ENCODE measurements at places on chromosomes 6 and 20. TPM values are rescaled to one million over a fixed set of nuclear protein-coding genes. Genes with fewer than 3 reads are reported as not detected.

The APOBEC2 gene
- not detected for total RNA-seq

The ZNF334 gene
- 8.2 TPM for total RNA-seq

The EPPIN gene
- not detected for total RNA-seq

The PRRT1 gene
- total RNA-seq = 2.8 TPM

The HSPA12B gene
- total RNA-seq = 7.0 TPM

The TUBB1 gene
- 0.16 TPM for total RNA-seq

The PLCB1 gene
- total RNA-seq = 12.2 TPM

DNA sequence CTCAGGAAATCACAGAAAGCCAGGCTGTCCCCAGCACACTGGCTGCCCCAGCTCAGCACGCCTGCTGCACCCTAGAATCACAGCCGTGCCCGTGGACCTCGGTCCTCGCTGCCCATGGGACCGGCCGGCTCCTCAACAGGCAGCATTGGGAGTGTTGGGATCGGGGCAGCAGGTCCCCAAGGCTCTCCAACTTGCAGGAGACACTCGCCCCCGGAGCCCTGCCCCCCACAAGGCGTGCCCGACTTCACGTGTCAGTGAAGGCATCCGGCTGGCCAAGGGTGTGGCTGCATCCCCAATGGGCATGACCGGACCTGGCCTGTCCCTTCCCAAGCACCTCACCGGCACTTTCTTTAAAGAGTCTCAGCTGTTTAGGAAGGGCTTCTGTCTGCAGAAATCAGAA lies 3.0 kb upstream of the NTSR1 start:
- no peak for DNase-seq

GRCh38 chr20:10316582-10316981 lies 98.0 kb downstream of the SNAP25 start:
- no peak for DNase-seq

GRCh38 chr6:43855247-43855646 lies 85.2 kb downstream of the VEGFA start:
- DNase-seq = no peak

GRCh38 chr20:54510541-54511129 lies 35.2 kb downstream of the DOK5 start:
- DNase-seq = peak; percentile 82

DNA sequence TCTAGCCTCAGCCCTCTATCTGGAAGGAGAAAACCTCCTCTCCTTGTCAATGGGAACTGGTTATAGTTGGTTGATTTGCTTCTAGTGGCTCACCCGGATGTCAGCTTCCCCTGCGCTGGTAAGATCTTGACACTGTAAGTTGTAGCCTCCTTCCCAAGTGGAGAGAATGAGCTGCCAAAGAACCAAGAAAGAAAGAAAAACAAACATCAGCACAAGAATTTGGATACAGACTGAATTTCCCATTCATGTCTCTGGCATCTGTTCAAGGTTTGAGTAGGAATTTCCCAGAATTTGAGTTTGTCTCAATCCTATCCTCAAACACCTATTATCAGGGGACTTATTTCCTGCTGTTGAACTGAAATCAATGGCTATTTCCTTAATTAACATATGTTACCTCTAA lies 44.1 kb downstream of the ELOVL2 start:
- DNase-seq = no peak

GRCh38 chr6:118932421-118932820 lies 2.5 kb downstream of the MCM9 start:
- no peak for DNase-seq

DNA sequence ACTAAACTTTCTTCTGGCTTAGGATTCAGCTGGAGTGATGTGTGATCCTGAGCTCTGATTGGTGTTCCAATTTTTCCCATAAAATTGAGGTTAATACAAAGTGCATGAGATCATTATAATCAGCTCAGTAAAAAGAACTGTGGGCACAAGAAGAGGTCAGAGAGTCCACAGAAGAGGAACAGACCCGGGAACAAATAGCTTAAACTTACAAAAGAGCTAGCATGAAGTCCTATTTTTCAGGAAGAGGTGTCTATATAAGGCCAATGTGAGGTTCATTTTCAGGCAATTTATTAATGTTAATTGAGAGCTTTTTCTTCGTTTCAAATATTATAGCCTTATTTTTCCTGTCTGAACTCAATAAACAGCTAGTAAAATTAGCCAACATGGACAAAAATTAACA lies 26.9 kb upstream of the STX11 start:
- DNase-seq = no peak

DNA sequence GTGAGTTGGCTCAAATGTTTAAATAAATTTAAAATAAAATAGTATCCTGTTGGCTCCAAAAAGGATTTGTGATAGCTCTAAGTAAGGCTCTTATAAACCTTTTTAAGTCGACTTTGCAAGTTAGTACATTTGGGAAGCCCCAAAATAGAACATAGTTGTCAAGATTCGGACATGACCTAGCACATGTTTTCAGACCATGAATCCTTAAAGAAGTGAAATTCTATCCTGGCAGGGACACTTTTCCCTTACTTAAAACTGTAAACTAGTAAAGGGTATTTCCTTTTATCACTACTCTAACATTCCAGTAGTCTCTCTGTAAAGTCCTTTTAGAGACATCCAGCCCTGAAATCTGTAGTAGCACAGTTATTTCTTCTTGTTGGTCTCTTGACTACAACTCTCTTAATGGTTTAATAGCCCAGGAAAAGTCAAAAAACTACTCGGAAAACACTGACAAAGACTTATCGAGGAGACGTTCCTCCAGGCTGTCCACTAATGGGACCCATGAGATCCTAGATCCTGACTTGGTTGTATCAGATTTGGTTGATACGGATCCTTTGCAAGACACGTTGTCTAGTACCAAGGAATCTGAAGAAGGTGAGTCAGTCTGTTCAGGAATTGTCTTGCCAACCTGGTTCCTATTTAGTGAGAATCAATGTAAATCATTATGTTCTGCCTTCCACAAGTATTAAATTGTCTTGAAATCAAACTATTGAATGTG lies 83.6 kb downstream of the SCAND1 start:
- DNase-seq = no peak

DNA sequence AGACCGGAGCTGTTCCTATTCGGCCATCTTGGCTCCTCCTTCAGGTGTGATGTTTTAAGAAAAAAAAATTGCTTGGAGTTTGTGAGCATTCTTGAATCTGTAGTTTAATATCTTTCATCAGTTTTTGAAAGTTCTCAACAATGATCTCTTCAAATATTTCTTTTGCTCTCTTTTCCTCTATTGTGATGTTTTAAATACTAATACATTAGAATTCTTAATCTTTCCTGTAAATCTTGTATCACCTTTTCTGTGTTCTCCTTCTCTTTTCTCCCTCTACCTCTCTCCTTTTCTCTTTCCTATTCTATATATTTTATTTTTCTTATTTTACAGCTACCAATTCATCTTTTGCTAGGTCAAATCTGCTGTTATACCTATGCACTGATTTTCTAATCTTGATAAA lies 212.3 kb downstream of the RPS12 start:
- no peak for DNase-seq

DNA sequence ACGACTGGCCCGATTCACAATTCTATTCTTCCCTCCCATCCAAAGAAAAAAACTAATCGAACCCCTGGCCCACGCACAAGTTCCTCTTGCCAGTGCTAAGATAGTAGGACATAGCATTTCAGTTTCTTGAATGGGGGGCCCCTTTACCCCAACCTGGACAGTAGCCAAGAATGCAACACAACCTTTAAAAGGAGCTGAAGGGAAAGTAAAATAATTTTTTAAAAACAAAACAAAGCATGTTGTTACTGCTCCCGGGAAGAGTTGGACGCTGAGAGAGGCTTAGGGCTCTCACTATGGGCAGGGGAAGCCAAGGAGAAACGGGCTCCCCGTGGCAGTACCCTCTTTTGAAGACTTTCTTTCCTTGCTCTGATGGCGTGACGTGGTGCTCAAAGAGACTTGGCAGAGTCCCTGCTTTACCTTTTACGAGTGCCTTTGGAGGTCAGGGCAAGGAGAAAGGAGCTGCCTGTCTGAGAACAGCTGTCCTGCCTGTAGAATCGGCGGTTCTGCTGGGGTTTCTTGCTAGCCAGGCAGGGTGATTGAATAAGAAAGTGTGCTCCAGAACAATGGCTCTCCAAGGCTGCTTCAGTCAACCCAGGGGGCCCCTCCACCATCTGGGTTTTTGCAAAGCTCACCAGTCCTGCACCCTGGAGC lies 5.8 kb downstream of the TFAP2C start:
- no peak for DNase-seq

GRCh38 chr6:140671926-140672325 lies 1297.5 kb upstream of the CITED2 start:
- DNase-seq = no peak

DNA sequence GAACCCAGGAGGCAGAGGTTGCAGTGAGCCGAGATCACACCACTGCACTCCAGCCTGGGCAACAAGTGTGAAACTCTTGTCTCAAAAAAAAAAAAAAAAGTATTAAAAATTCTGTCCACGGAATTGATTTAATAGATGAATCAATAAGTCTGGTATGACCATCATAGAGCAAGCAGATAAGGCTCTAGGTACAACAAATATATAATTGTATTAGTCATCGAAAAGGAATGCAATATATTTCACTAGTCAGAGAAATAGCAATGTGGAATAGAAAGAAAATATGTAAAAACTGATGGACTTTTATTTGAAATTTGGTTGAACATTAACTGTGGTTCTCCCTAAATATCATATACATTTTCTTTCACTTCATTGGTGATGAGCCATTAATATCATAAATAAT lies 476.8 kb upstream of the AGPAT4 start:
- no peak for DNase-seq

- DNase-seq = no peak
These were observed 24.7 kb upstream of the HINT3 start for GRCh38 chr6:125931733-125932450.

DNA sequence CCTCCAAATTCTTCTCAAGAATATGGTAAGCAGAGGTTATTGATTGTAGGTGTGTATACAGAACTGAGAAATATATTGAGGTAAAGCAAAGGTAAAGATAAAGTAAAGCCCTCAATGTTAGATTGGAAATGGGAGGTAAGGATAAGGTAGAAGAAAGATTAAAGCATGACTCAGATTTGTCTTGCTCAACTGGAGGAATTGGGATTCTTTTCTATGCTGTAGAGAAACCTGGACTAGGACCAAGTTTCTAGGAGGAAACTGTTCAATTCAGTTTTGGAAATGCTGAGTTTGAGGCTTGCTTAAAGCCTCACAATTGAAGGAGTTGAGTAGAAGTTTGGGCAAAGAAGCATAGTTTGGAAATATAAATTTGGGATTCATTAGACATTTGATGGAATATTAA lies 634.0 kb upstream of the PTCHD4 start:
- DNase-seq = no peak

DNA sequence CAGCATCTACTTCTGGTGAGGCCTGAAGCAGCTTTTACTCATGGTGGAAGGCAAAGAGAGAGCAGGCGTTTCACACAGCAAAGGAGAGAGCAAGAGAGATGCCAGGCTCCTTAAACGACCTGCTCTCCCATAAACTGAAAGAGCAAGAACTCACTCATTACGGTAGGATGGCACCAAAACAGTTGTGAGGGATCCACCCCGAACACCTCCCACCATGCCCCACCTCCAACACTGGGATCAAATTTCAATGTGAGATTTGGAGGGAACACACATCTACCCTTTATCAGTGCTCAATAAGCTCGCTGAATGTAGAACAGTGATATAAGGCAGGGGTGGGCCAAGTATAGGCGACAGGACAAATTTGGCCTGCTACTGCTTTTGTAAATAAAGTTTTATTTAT lies 244.6 kb downstream of the ESR1 start:
- DNase-seq = no peak

DNA sequence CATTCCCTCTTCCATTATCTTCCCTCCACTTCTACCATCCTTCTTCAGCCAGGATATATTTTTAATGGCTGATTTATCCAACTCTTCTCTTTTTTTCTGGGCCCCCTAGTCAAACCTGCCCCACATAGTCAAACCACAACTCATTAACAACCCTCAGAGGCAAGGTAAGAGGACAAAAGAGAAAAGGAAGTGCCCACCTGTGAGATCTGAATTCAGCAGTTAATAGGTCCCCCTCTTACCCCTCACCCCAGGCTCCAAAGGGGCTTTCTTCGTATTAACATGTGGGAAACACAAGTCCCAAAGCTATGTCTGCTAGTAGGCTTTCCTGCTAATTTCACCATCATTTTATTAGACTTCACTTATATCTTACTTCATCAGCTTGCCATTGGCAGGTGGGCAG lies 44.1 kb upstream of the TSPYL1 start:
- no peak for DNase-seq

DNA sequence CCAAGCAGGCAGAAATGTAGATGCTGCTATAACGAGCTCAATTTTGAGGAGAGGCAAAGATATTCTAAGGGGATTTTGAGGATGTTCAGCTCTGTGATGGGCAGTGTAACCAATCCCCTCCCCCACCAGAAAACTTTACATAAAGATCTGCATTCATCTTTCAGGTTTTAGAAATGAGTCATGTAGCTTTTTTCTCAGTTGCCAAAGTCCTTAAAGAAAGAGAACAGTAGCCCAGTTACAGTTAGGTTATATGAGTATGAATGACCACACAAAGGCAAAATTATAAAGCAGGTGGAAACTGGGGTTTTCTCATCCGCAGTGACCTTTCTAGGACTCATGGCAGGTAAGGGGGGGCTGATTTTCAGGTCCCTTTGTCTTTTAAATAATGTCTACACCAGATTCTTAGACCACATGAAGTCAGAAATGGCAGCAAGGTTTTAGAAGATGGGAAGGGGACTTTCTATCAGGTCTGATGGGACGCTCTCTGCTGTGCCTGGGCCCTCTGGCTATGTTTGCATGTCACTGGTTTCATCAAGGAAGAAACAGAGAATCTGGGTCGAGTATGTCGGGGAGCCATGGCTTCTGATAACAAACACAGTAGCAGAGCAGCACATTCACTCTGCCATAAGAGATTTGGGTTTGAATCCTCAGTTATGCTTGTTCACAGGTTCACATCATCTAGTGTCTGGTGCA lies 94.7 kb downstream of the CLIC5 start:
- no peak for DNase-seq

DNA sequence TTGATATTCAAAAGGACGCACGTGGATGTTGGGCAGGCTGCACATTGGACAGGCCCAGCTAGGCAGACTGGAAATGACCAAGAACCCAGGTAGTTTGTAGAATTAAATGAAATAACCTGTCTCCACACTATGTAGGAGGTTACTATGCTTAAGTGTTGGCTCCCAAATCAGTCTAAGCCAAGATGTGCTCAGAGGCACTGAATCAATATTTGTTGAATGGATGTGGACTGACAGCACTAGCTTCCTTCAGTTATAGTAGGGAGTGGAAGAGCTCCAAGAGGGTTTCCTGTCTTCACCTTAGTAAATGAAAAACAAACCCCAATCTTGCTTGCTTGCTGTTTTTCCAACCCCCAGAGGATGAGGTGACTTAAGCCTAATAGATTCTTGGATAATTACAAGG lies 180.5 kb downstream of the JARID2 start:
- no peak for DNase-seq

- no peak for DNase-seq
These were observed 73.1 kb downstream of the OPN5 start for GRCh38 chr6:47854971-47855370.

- DNase-seq = no peak
These were observed 131.8 kb downstream of the VEGFA start for GRCh38 chr6:43901733-43902230.
